Activated CD8-positive, alpha-beta memory T cell treated with anti-CD3 and anti-CD28 coated beads, Interleukin-2, amount 50 U/mL, for 4 hours (primary cell): ENCODE measurements at places on chromosomes 3 and 15.

DNA sequence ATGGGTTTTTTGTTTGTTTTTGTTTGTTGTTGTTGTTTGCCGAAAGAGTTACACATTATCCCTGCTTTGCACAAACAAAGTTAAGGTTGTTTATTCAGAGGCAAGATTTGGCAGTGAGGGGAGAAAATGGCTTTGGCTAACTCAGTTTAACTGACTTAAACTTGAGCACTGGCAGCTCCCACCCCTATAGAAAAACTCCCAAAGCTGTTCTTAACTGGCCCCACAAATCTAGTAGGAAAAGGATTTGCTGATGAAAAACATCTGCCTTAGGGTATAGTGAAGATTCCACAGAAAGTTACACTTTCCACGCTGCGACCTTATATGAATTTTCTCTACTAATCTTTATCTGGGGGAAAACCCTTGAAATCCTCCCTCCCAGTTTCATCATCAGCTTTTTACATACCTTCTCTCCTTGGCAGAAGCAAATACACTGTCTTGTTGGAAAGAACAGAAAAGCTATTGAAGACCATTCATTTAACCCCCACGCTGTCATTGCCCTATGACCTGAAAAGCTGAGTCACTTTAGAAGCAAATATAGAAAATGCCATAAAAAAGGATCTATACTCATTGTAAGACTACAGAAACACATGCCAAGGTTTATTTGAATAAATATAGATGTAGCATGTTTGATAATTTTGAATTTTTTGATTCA is 551.7 kb downstream of the NR2F2 start:
- no peak for DNase-seq

GRCh38 chr15:50607129-50607528 is 60.7 kb upstream of the USP50 start:
- DNase-seq = no peak

- no peak for DNase-seq
These were observed 643 bp downstream of the CDAN1 start for GRCh38 chr15:42736178-42736792.

DNA sequence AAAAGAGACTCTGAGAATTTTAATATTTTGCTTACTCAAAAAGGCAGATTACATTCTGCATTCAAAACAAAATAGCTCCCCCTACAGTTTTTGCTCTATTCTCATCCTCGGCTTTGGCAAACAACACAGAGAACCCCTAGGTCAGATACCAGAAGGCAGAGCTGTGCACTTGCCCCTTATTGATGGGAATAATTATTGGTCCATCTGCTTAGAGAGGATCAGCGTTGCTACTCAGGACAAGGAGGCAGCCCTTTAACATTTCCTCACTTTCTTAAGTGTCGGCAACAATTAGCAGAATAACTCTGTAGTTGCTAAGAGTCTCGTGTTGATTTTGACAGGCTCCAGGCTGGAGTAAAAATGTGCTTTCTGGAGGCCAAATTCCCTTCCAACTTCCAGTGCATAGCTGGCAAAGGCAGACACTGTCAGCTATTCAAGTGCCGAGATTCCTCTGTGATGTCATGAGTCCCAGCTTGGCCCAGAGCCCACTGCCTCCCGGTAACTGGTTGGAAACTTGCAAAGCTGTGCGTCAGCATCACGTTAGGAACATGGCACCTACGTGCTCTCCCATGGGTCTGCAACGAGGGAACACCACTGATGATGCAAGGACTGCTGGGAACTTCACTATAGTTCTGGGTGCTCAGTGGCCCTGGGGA is 482.7 kb upstream of the ADAMTS9 start:
- no peak for DNase-seq

DNA sequence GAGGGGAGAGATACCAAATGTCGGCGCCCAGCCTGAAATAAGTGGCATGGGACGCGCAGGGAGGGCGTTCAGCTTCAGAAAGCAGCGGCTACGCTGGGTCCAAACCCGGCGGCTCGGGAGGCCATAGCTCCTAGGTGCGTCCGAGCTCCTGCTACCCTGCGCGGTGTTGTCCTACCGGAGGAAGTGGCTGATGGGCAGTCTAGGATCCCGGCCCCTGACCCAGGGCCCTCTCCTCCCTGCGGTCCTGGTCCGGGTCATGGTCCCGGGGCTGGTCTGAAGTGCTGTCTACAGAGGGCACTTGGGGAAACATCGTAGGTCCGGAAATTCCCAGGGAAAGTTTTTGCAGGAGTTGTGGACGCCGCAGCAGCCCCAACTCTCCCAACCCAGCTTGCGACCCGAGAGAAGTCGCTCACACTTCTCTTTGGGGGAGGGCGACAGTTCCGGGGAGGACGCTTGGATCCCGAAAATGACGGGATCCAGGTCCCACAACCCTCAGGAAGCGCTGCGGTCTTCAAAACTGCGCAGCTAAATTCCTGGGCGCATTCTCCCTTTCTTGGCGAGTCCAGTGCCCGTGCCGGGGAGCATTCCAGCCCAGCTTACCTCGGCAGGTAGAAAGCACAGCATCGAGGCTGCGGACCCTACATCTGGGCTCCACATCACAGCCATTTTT is 9.1 kb upstream of the FOXB1 start:
- DNase-seq = no peak

DNA sequence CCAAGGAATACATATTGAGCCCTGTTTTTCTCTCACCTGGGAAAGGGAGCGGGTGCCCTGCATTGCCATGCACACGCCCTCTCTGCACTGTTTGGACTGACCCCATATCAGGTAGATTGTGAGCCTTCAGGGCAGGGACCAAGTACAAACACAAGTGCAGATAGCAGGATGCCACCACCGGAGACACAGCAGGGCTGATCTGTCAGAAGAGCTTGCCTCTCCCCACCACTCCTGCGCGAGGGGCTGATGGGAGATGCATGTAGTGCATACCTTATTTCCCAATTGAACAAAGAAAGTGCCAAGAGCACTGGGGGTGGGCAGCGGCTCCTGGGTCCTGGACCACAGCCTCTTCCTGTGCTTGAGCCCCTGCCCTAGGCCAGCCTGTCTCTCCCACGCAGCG is 9.0 kb upstream of the SLCO2A1 start:
- no peak for DNase-seq

- DNase-seq = no peak
These were observed 277.2 kb downstream of the SHQ1 start for GRCh38 chr3:72571052-72571451.

DNA sequence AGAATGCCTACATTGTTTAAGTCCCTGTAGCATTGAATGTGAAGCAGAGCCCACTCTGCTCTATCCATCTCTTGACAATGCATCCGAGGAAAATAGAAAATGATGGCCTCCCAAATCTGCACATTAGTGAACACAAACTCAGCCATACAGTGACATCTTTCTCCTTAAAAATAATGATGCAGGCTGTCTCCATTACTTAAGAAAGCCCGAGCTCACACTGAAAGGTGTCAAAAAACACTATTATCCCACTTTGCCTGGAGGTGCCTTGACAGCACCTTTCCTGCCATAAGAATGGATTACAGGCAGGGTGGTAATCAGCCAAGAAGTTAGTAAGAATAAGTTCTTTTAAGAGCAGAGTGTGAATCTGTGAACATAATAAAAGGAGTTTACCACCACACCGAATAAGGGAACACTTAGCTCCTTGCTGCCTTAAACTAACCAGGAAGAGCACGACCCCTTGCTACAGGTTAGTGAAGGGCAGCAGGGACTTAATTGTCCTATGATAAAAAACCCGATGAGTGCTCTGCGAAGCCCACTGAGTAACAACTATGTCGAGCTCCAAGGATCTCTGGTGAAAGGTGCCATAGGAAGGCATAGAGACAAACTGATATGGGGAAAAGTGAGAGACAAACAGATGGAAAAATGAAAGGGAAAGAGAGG is 123.2 kb upstream of the TUSC7 start:
- DNase-seq = no peak

DNA sequence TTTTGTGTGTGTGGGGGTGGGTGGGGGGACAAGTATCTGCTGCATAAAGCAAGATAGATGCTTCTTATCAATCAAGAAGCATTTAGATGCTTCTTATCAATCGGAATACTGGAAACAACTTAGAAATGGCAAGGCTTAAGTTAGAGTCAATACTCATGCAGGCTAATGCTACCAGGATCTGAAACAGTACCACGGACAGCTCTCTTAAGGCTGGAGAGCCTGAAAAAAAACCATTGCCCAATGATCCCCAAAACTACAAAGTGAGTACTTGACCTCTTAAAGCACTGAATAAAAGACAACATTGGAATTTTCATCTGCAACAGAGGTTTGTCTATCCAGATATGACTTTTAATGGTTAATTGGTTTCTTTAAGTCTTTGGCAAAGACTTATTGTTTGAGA is 262.3 kb downstream of the GAP43 start:
- no peak for DNase-seq

DNA sequence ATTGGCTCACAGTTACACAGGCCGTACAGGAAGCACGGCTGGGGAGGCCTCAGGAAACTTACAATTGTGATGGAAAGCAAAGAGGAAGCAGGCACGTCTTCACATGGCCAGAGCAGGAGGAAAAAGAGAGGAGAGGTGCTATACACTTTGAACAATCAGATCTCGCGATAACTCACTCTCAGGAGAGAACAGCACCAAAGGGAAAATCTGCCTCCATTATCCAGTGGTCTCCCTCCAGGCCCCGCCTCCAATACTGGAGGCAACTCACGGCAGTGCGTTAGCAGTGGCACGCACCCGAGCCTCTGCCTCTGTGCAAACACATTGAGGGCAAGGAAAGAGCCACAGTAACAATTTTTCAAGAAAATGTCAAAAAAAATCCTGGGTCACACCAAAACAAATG is 11.0 kb downstream of the OSTN start:
- no peak for DNase-seq

DNA sequence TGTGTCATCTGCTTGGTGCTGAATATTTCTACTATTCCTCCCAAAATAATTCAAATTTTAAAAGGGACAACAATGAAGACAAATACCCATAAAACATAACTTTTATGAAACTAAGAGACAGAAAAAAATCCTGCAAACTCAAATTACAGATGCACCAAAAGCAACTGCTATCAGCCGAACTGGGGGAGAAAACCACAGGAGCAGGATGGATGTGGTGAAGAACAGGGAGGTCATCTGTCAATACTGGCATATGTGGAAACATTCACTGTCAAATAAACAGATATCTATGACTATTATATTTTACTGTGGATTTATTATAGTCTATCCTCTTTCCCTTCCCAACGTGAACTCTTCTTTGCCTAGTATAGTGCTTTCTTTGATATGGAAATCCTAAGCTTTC is 53.3 kb upstream of the CPOX start:
- DNase-seq = no peak

GRCh38 chr3:153158961-153159735 is 2.9 kb upstream of the RAP2B start:
- no peak for DNase-seq

GRCh38 chr3:78347176-78347575 is 1307.3 kb downstream of the ROBO2 start:
- DNase-seq = no peak

GRCh38 chr15:74121039-74121438 is 9.3 kb upstream of the ISLR2 start:
- no peak for DNase-seq

GRCh38 chr3:71587958-71588357 is 4.4 kb upstream of the FOXP1 start:
- no peak for DNase-seq

DNA sequence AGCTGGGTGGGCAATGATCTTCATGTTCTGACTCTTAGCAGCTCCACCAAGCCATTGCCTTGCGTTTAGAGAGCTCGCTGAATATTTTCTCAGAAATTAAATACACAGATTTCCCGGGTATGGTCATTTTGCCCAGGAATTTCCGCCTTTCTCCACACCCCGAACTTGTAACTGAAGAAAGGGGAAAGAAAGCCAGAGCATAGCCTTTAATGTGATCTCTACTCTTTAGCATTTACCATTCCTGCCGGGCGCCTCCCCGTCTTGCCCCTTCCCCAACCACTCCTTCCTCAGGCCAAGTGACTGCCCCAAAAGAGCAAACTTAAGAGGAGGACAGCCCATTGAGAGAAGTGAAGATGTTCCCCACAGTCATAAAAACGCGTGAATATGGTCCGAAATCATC is 53.1 kb downstream of the LMCD1 start:
- no peak for DNase-seq

DNA sequence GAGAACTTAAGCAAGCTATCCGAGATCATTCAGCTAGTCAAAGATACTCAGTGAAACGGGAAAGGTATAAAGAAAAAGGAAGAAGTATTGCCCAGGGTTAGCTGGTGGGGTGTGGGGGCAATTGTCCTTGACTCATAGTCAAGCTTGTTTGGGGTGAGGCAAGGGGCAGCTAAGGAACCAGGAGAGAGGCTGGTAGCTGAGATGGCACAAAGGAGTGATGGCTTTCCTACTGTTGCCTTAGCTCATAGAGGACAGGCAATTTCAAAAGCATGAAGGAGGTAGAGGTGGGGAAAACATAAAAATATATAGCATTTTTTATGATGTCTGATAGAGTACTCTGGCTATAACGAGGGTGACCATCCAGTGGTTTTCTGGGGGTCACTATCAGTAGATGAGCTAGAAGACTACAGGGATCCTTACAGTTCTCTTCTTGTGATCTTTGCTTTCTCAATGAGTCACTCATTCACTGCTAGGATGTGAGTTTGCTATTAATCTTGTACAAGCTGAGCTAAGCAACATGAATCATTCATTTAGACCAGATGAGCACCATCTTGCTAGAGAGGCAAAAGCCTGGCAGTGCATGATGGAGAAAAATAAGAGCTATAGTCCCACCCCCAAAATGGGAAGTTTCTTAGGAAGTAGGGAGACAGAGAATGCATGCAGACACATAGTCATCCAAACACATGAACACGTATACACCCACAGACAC is 207.1 kb upstream of the PFN2 start:
- DNase-seq = no peak

DNA sequence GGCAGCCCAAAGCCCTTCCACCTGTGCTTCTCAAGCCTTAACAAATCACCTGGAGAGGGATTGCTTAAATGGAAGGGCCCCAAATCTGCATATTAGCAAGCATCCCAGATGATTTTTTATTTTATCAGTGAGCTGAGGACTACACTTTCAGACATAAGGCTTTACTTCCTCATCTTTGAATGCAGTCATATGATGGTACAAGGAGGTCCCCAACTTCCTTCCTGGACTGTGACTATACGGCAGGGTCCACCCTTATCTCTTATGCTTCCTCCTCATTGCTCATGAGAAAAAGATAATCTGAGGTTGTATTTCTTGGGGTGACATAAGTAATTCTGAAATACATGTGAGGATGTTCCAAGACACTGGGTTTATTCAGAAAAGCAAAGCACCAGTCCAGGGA is 13.7 kb upstream of the HEG1 start:
- no peak for DNase-seq
